ENCODE measurements at places on chromosomes 5 and 9.

GRCh38 chr5:52989781-52990527, 802 bp downstream of the ITGA2 start:
- DNase-seq = no peak

- DNase-seq = no peak
These were observed 214.7 kb downstream of the EBF1 start for GRCh38 chr5:158884827-158885518.

DNA sequence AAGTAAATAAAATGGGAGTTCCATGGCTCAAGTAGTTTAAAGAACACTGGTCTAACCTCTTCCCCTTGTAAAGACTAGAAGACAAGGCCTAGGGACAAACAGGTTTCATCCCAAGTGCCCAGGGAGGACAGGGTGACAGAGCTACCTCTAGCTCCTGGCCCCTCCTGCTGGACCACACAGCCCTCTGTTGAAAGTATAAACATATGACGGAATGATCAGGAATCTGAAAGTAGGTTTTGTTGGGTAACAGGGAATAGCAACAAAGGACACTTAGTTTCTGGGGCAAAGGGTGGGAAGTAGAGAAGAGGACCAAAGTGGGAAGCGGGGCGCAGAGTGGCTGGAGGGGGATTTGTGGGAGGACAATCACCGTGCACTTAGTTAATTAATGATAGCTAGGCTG, 67.0 kb upstream of the DAB2IP start:
- no peak for DNase-seq

GRCh38 chr9:91485006-91485405, 61.4 kb upstream of the NFIL3 start:
- DNase-seq = no peak

GRCh38 chr5:128015978-128016377, 67.6 kb upstream of the SLC12A2 start:
- no peak for DNase-seq

- DNase-seq = no peak
These were observed 197.8 kb downstream of the AUH start for GRCh38 chr9:91163773-91164471.

GRCh38 chr9:97280755-97281330, 26.6 kb upstream of the CCDC180 start:
- no peak for DNase-seq

DNA sequence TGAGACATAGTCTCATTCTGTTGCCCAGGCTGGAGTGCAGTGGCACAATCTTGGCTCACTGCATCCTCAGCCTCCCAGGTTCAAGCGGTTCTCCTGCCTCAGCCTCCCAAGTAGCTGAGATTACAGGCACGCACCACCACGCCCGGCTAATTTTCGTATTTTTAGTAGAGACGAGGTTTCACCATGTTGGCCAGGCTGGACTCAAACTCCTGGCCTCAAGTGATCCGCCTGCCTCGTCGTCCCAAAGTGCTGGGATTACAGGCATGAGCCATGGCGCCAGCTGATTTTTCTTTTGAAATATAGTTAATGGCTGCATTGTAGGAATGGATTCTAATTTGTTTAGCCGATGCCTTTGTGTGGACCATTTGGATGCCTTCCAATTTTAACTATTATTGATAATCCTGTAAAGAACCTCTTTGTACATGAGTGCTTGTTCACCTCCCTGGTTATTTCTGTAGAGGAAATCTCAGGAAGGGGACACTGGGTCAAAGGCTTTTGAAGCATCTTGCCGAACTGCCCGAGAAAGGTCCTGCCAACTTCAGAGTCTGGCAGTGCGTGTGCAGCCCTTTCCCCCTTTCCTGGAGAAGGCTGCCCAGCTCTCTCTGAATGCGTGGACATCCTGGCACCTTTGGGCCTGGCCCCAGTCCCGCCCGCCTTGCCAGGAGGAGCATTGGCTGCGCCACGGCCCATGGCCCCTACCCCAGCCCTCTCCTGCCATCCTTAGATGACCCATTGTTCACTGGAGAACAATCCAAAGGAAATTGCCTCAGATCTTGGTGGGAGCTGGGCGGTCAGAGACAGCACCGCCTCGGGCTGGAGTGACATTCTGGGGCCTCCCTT, 8.9 kb upstream of the NUP214 start:
- peak; percentile 5 for DNase-seq

GRCh38 chr5:154444556-154445421, 1.0 kb upstream of the SAP30L start:
- DNase-seq = no peak

DNA sequence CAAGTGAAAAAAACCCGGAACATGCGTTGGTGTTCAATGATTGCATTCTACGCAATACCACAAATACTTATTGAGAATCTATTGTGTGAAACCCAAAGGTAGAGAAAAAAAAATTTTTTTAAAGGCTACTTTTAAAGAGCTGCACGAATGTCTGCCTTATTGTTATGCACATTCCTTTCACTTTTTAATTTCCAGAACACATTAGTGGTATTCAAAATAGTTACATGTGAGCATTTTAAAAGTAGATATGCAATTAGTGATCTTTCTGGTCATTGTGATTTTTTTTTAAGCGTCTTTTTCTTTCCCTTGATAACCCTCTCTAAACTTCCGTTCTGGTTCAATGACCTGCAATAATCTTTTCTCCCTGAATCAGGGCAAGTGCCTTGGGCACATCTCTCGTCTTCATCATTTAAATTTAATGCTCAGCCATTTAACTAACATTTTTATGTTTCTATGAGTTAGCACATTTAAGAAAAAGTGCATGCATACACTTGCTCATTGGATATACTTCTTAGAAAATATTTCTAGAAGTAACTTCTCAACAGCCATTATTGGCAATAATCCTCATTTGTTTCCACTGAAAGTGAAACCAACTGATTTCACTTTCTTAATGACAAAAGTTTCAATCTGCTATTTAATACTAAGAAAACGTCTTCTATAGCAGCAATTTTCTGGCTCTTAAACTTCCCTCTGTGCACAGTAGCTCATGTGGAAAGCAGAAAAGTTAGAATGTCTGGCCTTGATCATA, 80.3 kb downstream of the CDH6 start:
- no peak for DNase-seq

- no peak for DNase-seq
These were observed 25.5 kb upstream of the STXBP1 start for GRCh38 chr9:127586537-127586936.

DNA sequence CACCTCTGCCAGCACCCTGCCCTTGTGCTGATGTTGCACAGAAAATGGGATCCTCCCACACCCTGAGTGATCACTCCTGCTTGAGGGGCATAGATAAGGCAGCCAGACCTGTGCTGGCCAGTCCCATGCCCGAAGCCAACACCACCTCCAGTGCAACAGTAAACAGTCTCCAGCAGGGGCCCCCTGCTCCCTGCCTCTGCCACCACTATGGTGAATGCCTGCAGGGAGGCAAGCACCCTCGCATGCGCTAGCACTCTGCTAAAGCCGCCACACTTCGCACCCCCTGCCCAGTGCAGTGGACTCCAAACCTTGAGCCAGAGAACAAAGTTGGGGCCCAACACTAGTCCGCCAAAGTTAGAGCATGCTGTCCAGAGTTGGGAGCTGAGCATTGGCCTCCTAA, 118.7 kb downstream of the PJA2 start:
- no peak for DNase-seq

GRCh38 chr5:167934551-167934971, 356.9 kb upstream of the WWC1 start:
- DNase-seq = no peak

DNA sequence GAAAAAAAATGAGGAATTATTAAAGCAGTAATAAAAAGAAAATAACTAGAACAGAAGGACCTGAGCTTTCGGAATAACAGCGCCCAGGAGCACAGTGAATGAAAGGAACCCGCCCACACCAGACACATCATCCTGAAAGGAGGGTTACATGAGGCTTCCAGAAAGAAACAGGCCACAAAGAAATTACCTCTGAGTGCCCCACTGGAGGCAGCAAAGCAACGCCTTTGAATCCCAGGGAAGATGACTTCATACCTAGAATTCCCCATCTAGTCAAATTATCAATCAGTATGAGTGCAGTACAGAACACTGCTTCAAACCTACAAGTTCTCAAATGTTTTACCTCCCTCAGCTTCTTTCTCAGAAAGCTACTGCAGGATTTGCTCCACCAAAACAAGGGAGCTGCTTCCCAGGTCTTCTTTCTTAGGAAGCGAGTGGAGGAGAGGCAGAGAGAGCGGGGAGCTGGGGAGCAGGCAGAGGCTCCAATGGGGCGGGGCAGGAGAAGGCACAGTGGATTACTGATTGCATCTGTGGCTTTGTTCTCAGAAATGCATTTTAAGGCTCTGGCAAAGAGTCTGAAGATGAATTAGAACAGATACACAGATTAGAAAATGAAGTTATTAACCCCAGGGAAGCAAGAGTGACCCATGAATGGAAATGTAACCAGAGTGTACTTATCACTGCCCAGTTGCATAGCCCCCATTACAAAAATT, 87.1 kb downstream of the SEMA4D start:
- no peak for DNase-seq

DNA sequence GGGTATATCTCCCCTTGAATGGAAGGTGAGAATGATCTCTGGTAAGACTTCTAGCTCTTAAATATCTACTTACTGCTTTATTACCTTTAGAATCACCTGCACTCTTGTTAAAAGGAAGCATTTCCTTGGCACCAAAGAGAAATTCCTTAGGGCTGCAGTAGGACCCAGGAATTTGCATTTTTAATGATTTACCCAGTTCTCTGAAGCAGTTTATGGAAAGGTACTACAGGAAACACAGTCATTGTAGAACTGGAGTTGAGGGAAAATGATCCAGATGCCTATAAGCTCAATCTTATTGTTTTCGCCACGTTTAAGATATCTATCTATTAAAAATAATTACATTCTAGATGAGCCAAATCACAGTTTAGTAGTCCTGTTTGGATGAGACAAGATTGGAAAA, 9.5 kb upstream of the C9 start:
- DNase-seq = no peak

- no peak for DNase-seq
These were observed 292.5 kb downstream of the PDE4D start for GRCh38 chr5:59600998-59601397.

DNA sequence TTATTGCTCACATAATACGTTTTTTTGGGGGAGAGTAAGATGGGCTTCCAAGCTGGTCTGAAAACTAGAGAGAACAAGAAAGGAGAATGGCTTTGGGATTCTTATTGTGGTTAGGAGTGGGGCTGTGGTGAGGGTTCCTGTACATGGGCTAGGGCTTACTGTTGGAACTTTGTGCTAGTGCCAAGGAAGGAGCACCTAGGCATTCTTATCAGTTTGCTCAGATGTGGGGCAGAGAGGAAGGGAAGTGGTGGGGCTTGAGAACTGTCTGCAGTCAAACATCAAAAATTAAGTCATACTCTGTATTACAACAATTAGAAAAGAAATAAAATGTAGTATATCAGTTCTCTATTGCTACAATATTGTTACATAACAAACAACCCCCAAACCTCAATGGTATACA, 4.0 kb upstream of the THBS4 start:
- no peak for DNase-seq

DNA sequence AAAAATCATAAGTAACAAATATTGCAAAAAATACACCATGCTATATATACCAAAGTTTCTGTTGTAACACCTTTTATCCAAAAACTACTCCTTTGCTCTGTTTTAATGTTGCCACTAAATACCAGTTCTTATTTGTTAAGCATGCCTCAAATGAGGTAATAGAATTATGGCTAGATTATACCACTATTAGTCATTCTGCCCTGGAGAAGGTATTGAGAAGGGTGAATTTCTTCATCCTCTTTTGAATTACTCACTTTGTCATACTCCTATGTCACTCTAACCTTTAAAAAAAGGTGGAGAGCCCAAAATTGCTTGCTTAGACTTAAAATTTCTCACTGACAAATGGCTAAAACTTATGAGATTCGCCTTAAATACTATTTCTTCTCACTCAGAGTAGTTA, 750.9 kb downstream of the MAT2B start:
- no peak for DNase-seq

DNA sequence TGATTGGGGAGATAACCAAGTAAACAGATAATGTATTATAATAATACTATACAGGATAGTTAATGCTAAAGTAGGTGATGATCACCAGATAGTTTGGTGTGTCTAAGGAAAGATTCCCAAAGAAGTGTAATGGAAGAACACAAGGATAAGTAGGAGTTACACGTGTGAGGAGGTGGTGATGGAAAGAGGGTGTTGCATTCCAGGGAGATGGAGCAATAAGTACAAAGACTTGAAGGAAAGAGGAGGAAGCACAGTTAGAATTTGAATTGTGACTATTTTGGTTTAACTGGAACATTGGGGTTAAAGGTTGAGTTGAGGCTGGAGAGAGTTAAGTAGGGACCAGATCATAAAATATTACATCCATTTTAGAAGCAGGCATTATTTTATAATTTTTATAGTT, 76.9 kb downstream of the IPO11 start:
- no peak for DNase-seq

DNA sequence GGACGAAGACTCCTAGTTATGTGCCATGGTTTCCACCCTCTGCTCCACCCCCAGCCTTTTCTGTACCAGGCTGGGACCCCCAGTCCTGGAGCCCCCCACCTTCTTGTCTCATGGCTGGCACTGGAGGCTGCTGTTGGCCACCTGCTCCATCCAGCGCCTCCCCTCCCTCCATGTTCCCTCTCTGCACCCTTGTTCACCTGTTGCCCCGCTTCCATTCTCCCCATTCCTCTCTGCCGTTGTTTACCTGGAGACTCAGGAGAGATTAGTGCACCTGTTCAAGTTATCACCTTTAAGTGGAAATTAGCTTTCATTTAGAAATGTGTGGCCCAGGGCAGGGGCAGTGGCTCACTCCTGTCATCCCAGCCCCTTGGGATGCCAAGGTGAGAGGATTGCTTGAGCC, 7.2 kb downstream of the NTMT1 start:
- DNase-seq = no peak

All from cerebellar nuclear complex (tissue), 1 donor.